Activated CD4-positive, alpha-beta T cell treated with anti-CD3 and anti-CD28 coated beads, Interleukin-2, amount 50 U/mL, for 1 hour (primary cell): ENCODE measurements at places on chromosomes 6 and 20.

DNA sequence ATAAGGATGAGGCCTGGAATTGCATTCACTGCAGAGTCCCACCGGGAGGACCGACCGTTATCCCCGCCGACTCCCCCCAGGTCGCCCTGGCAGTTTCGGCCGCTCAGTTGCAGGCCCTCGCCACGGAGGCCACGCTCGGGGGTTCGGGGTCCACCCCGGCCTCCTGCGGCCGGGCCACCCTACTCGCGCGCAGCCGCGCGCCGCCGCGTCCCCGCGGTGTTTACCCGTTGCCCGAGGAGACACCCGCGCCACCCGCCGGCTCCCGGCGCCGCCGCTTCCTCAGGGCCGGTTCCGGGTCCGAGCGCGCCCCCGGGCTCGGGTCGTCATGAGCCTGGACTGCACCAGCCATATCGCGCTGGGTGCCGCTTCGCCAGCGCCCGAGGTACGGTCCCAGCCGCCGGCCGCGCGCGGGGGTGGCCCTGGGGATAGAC lies at the start of gene CCDC170:
Gene CCDC170 (plus strand): TSS at position 214 of the 431 bp plus-strand sequence. CDS start 112 bp downstream, at position 326.
- DNase-seq: no peak

DNA sequence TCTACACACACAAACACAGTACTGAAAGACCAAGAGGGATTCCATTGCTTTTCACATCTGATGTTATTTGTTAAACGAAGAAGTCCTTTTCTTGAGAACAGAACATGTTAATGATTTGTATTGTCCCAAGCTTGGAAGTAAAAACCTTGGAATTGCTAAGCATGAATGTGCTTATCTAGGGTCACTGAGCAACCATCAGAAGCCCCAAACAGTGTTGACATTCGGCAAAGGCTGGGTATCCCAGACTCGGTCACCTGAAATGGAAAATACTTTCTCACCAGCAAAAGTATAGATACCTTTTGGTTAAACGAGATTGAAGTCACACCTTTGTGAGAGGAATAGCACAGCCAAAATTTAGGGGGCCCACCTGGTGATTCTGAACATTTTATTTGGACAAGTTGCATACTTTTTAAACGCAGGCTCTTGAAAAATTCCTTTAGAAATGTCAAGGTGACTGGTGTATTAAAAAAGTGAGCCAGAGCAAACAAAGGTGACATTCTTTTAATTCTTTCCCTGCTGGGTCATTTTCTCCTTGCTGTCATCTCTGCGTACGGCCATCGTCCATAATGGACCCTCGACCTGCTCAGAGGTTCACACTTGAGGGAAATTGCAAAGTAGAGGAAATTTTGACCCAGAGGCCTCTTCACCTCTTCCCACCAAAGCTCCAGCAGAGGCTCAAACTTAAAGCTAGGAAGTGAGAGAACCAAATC lies 95.8 kb upstream of the FOXA2 start:
- DNase-seq: no peak

GRCh38 chr6:40187535-40188144 lies 253.4 kb upstream of the MOCS1 start:
- DNase-seq: no peak

GRCh38 chr6:146548898-146549374 lies 5.3 kb downstream of the RAB32 start:
- DNase-seq: no peak

DNA sequence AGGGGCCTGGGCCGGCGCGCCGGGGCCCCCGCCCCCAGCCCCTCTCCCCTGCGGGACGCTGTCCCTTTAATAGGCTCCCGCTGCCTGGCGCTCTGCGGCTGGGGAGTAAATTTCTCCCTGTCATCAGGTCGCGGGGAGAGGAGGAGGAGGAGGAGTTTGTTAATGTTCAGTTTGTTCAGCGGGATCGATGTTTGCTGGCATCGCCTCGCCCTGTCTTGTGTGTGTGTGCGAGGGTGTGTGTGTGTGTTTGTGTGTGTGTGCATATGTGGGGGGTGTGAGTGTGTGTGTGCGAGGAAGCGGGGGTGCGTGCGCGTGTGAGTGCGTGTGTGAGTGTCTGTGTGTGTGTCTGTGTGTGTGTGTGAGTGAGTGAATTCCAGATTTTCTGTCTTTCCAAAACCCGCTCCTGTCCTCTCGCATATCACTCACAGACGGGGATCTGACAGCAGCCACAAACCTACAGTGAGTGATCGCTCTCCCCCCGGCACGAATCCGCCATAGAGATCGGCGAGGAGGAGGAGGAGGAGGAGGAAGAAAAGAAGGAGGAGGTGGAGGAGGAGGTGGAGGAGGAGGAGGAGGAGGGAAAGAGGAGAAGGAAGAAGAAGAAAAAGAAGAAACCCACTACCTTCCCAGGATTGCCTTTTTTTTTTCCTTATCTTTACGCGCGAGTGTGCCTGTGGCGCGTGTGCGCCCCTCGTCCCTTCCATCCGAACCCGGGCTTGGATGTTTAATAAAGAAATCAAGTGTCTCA lies at the start of gene TSHZ2:
Gene TSHZ2 (plus strand): TSS at position 169 of the 748 bp plus-strand sequence. CDS start 936 bp downstream, outside the sequence.
- DNase-seq: peak; percentile 59

DNA sequence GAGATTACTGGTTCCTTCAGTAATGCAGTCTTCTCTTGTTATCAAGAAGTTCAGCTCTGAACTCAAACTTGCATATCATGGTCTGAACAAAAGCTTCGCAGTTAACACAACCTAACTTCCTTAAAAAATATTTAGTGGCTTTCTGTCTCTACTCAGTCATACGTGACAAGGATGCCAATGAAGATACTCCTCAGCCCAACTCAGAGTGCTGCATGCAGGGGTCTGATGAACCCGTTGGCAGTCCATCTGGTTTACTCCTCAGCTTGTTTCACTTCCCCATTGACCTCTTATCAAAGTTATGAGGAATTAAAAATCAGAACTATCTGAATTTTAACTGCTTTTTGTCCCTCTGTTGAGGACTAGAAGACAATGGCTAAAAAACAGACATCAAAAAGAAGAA lies 56.6 kb upstream of the RIN2 start:
- no peak for DNase-seq

DNA sequence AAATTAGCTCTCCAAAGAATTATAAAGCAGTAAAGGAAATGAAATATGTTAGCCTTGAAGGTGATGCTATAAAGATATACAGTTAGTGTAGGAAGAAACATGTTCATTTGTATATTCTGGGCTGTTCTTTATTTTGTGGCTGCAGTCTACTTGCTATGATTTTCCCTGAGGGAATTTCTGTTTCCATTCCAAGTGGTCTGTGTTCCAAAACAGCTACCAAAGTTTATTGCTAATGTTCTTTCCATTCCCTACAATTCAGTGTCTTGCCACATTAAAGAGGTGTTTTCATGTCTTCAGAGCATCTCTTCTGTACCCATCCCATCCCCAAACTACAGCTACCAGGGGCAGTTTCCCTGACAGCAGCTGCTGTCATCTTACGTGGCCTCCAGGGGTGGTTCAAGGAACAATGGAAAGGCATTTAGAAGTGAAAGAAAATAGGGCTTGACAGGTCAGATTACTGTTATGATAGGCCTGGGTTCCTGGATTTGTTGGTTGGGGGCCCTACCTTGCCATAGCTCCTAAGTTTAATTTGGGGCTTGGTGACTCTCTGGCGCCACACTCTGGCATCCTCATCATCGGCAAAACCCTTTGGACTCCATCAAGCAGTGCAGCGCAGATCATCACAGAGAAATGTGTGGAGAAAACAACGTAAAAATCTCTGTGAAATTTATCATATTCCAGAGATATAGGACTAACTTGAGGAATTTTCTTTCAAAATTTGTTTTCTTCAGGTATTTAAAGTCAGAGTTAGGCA lies 33.8 kb upstream of the AIG1 start:
- DNase-seq: peak; percentile 46

DNA sequence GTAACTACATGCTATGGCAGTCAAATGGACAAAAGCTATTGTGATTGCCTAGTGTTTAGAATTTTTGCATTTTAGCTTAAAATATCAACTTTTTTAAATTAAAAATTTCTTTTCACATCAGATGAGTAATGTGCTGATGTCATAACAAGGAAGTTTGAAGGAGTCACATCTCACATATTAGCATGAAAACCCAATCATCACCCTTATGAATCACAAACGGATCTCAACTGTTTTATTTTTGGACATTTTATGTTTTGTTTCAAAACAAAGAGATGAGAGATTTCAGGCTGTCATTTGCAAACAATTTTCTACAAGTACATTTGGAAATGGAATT lies 53.6 kb upstream of the TRERF1 start:
- DNase-seq: no peak

DNA sequence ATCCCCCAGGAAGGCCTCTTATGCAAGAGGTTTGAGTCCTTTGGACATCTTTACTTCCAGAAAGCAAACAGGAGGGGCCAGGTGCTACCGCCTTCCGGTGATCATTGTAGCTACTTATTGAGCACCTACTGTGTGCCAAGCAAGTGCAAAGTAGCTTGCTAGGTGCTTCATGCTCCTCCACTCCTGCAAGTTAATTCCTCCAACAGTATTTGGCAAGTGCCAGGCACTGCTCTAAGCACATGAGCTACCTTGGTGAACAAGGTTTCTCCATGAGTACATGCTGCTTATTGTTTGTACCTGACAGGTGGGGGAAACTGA lies 2.3 kb downstream of the CPNE5 start:
- no peak for DNase-seq

- DNase-seq: peak; percentile 24
These were observed 44.8 kb downstream of the FGD2 start for GRCh38 chr6:37050045-37050853.

GRCh38 chr6:13847326-13848050 lies 33.1 kb upstream of the MCUR1 start:
- DNase-seq: no peak

DNA sequence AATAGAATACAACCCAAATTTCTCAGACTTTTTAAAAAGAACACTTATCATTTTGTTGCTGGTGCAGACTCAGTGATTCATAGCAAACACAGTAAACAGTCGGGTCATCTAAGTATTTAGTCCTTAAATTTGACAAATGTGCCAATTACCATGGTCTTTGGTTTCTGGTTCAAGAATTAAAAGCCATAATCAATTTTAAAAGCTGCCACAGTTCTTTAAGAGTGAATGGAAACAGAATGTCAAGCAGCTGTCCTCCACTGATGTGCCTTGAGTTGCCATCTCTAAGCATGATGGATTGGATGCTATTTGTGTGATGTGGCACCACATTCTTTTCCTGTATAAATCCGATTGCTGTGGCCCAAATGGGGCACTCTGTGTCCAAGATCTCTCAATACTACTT lies 67.2 kb upstream of the MLIP start:
- DNase-seq: no peak

DNA sequence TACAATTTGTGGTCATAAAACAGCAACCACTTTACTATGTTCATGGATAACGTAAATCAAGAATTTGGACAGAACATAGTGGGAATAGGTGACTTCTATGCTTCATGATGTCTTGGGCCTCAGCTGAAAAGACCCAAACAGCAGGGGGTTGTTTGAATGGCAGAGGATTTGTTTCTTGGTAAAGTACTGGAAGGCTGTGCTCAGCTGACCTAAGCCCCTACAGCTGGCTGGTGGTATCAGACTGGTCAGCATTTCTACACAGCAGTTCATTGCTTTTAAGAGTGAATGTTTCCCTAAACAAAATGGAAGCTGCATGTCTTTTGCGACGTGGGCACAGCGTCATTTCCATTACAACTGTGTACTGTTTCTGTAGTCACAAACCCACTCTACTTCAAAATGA lies 148.5 kb upstream of the DEFB112 start:
- DNase-seq: no peak

- DNase-seq: no peak
These were observed 312.6 kb upstream of the RSPO3 start for GRCh38 chr6:126805861-126806260.

DNA sequence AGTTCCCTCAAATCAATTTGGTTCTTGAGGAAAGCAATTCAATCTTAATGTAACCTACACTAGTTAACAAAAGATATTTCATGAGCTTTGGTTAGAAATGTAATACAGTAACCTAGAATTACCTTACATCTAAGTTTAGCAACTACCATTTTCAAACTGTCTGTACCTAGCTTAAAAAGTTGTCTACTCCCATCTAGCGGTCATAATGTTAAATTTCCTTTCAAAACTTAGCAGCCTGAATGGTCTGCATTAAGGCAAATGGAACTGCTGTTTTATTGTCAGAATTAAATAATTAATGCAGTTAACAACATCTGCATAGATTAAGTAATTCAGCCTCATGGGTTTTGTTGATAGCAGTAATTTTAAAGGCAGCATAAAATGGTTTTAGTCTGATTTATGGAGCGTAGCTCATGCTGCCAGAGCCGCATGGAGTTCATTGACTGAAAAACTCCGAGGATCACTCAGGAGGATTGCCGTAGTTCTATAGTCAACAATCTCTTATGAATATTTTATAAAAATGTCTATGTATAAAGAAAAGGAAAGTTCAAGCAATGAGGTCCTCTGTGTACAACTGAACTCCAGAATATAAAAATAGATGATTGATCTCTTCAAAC lies 485.4 kb upstream of the MANEA start:
- no peak for DNase-seq

DNA sequence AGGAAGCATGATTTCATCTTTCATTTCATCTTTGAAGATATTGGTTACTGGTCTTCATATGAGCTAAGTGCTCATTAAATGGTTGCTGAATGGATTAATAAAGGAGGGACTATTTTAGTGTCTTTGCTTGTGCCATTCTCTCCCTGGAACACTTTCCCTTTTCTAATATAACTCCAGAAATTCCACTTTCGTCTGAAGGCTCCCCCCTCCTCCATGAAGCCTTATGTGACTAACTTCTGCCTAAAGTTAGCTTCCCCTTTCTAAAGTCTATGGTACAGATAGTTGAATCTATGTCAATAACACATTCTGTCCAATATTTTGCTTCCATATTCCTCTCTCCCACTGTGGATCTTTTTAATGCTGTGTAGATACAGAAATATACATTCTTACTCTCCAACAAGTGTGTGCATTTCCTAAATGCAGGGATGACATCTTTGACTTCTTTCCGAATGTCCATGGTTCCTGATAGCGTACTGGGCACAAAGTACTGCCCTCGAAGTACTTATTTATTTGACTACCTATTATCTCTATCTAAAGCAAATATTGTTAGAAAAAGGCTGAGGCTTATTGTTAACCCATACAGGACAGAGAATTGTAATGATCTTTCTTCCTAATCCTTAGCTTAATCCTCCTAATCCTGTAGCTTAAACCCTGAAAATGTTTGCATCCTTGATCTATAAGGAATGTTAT lies 84.7 kb upstream of the ELOVL5 start:
- DNase-seq: no peak

DNA sequence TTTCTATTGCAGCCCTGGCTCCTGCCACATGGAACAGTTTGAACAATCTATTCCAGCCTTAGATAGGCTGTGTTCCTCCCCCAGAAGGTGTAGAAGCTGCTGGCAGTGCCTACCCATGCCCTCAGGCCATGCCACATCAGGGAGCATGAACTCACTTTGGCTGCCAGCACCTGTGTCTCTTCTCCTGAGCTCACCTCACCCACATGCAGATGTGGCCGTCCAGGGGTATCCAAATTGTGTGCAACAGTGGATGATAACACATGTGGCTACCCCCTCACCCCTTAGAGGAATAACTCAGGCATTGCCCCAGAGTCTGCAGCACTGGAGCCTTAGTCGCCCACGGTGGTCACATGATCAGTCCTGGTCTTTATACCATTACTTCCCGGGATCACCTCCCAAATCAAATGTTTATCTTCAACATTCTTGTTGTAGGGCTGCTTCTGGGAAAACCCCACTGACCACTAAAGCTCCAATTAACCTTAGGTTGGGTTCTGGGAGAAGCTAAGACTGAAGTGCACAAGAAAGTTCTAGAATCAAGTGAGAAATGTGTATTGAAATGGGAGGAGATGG lies 110.4 kb downstream of the BANF2 start:
- DNase-seq: no peak

GRCh38 chr6:130034378-130035146 lies 16.2 kb downstream of the L3MBTL3 start:
- DNase-seq: no peak

- DNase-seq: no peak
These were observed 44.5 kb upstream of the OSTM1 start for GRCh38 chr6:108118810-108119768.

GRCh38 chr6:36248980-36249379 lies 20.9 kb upstream of the PNPLA1 start:
- no peak for DNase-seq
